ENCODE measurements at places on chromosomes 2 and 18.
A peak's percentile ranks its signal among the peaks of the same experiment; 100 is the strongest.

GRCh38 chr2:128638341-128639119 lies 319.9 kb upstream of the HS6ST1 start:
- DNase-seq = peak; percentile 77

- peak; percentile 82 for DNase-seq
Observed at GRCh38 chr2:186848873-186849578, at the start of gene ZSWIM2. Gene ZSWIM2 (minus strand): TSS chr2:186849170. CDS start chr2:186849130, 40 bp downstream.

DNA sequence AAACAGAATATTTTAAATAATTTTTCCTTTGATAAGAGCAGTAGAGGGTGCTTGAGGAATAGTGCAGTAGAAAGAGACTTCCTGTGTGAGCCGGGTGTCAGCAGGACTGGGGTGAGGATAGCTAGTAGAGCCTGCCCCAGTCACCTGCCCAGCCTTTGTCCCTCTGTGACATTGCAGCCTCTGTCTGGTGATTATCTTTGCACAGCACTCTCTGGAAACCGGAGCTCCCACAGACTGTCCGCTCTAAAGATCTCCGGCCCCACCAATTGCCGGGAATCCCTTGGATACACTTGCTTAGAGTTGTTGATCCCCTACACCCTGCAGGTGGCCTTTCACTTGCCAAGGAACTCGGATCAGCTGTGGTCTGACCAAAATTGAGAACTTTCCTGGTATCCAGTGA lies 1081.3 kb upstream of the TMEFF2 start:
- DNase-seq = no peak

GRCh38 chr2:1606046-1606400 lies 138.3 kb downstream of the PXDN start:
- DNase-seq = no peak

- DNase-seq = no peak
Observed at GRCh38 chr18:36543991-36544725, 246.6 kb downstream of the FHOD3 start.

- DNase-seq = no peak
Observed at GRCh38 chr2:111100765-111101162, 19.9 kb upstream of the BCL2L11 start.

DNA sequence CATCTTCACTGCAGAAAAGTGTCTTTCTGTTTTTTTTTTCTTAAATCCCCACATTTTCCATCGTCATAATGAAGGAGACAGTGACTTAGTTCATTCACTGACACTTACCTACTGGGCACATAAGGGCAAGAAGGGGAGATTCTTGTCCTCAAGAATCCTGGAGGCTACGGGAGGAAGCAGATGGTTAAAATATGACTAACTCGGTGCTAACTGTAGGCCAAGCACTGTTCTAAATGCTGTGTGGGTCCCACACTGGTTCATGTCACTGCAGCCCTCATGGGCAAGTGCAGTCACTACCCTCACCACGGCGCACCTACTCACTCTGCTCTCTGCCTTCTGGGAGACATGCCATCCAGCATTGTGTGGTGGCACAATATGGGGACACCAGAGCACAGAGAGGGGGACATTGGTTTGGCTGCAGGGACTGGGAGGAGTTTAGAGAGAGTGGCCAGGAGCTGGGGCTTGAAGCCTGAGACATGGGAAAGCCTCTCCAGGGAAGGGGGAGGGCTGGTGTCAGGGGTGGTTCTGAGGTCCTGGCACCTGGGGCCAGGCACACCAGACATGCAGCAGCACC lies 305.2 kb downstream of the MYCN start:
- no peak for DNase-seq

DNA sequence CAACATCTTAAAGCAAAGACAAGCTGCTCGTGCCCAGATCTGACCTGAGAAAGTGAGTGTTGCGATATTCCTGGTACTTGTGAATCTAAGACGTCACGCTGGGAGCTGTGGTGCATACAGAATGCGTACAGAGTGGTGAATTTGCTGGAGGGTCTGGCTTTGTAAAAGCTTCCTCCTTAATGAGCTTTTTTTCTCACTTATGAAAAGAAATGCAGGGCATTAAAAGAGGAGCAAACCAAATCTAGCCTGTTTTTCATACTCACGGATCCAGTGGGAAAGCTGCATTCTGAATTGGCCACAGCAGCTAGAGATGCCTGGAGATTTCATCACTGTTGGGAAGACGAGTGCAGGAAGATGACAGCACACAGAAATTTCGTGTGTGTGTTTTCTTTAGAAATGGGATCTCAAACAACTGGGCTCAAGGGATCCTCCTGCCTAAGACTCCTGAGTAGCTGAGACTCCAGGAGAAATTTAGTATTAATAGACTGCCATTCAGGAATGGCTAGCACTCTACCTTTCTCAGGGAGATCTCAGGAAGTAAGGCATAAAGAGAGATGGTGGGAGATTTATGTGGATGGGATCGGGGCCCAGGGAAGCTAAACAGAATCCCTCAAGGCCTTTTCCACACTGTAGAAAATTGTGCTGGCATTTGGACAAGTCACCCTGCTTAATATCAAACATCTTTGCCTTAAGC lies 181.3 kb downstream of the ALPK2 start:
- peak; percentile 53 for DNase-seq

- no peak for DNase-seq
Observed at GRCh38 chr2:66813976-66814375, 379.1 kb downstream of the MEIS1 start.

DNA sequence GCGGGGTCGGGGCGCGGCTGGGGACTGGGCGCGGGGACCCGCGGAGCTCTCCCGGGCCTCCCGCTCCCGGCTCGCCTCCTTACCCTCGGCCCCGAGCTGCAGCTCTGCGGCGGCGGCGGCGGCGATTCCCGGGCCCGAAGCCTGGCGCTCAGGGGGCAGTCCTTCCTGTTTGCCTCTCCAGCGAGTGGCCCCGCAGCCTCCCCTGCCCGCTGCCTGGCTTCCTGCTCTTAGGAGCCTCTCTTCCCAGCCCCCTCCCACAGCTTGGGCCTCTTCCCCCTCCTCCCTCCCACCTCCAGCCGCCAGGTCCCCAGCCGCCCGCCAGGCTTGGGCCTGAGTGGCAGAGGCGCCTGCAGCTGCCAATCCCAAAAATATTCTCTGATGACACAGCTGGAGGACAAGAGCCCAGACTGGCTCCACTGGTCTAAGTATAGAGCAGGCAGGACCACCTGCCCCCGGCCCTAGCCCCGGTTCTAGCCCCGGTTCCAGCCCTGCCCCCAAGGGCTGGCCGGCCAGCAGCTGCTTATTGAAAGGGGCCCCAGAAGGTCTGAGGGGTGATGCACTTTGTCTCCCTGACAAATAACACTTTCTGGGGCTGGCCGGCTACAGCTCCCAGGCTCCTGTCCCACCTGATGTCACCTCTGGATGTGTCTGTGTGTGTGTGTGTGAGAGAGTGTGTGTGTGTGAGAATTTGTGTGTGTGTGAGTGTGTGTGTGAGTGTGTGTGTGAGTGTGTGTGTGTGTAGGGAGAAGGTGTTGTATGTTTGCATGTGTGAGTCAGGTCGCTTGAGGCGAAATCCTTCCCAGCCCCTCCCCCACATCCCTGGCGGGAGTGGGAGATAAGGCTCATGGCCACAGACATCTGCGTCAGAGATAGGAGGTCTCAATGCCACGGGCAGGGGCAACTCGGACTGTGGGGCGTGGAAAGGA lies at the start of gene OBSL1:
Gene OBSL1, minus strand, starts transcription at position 229 of the 926 bp plus-strand sequence. CDS start 307 bp downstream, outside the sequence.
- DNase-seq = peak; percentile 84

GRCh38 chr18:48049757-48050156 lies 119.3 kb upstream of the SMAD2 start:
- DNase-seq = no peak

DNA sequence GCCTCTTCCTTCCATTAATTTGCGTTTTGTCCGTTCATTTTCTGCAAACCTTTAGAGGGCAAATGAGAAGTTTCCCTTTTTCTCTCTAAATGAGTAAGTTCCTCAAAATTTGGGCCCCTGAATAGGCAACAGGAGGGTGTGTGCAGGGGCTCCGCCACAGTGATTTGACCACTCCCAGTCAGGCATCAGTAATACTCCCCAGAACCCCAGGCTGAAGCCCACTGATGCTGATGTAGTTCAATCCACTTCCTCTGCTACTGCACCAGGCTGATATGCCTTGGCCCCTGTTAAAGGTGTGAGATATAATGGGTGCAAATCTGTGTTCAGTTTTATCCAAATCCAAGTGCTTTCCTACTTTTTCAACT lies 1150.0 kb downstream of the RPIA start:
- no peak for DNase-seq

GRCh38 chr2:65165558-65165957 lies 35.7 kb upstream of the RAB1A start:
- DNase-seq = no peak

- DNase-seq = no peak
Observed at GRCh38 chr2:125711075-125711474, 944.9 kb upstream of the GYPC start.

GRCh38 chr2:74850496-74851190 lies 16.7 kb downstream of the HK2 start:
- no peak for DNase-seq

- no peak for DNase-seq
Observed at GRCh38 chr18:39655341-39655740, 2089.7 kb upstream of the CELF4 start.

GRCh38 chr2:207154556-207155510 lies 10.9 kb downstream of the KLF7 start:
- DNase-seq = no peak
